NCI-H2227 treated with DMSO at 0.1 percent for 48 hours (cell line): ENCODE measurements at places on chromosomes 4 and X.

DNA sequence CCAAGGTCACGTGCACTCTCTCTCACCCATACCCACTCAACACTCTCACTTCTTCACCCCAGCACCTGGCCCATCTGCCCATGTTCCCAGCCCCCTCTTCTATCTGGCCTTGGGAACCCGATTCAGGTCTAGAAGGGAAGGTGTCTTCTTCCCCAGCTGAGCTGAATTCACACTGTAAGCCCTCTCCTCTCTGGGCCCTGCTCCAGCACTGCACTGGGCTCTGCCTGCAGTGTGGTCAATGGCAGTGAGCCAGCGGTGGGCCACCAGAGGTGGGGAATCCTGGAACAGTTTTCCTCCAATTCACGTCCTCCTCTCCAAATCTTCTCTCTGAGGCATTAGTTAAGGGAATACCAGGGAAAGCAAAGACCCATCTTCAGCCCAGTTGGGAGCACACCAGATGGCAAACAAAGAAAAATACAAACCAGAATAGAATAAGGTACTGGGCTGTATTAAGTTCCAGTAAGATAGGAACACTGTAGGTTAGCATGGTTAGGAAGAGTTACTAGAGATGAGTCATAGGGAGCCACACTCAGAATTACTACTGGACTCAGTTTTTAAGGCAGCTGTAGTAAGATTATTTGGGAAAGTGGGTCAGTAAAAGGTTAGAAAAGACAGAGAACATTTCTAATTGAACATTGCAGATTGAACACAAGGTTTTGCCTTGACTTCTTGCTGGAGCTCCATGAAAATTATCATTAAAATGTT is 5.0 kb downstream of the AWAT2 start:
- DNase-seq, result no peak

DNA sequence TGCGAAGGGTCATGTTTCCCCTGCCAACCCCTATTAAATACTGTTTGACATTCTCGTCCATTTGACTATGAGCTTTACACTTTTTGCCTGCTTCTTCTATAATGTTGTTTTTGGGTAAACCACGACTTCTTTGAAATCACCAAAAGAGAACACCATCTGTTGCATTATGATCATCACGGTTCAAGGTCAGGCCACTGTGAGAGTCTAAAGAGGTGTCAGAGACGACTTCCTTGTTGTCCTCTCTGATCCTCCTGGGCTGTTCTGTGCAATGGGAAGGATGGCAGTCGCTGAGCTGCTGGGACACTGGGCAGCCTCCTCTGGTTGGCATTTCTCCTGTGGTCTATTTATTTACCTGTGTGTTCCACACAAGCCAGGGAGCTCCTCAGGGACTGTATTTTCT is 137.5 kb downstream of the RASL11B start:
- DNase-seq, result no peak

GRCh38 chr4:172232966-172233365 is 419.8 kb downstream of the GALNTL6 start:
- no peak for DNase-seq

- DNase-seq, result no peak
Measured at GRCh38 chrX:48569958-48570357, 4.3 kb upstream of the RBM3 start.

DNA sequence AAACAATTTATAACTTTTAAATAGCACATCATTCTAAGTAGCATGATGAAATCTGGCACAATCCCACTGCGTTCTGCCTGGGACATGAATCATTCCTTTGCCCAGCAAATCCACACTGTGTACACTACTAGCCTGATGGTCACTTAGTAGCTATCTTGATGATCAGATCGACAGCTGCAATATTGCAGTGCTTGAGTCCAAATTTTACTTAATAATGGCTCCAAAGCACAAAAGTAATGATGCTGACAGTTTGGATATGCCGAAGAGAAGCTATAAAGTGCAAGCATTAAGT is 86.6 kb upstream of the NPNT start:
- no peak for DNase-seq

- DNase-seq, result no peak
Measured at GRCh38 chrX:136541294-136541693, 9.3 kb downstream of the VGLL1 start.

DNA sequence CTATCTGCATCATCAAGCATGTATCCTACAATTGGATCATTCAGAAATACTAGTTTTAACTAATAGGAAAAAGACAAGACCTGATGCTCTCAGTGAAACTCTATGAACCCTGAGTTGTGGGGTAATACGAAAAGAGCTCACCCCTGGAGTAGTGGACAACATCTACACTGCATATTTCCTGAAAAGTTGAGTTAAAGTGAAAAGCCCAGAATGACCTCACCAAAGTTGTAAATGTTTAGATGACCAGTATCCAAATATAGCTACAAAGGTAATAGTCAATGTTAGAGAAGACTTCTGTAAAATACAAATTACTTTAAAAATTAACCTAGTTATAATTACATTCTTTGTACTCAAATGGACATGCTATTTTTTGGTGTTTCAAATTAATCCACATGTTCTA is 52.8 kb upstream of the SRPX start:
- no peak for DNase-seq

- no peak for DNase-seq
Measured at GRCh38 chr4:107248571-107248970, 212.5 kb upstream of the DKK2 start.

GRCh38 chrX:44544036-44544435 is 1.4 kb upstream of the FUNDC1 start:
- DNase-seq, result no peak

- no peak for DNase-seq
Measured at GRCh38 chr4:110119337-110119736, 79.1 kb downstream of the ELOVL6 start.

DNA sequence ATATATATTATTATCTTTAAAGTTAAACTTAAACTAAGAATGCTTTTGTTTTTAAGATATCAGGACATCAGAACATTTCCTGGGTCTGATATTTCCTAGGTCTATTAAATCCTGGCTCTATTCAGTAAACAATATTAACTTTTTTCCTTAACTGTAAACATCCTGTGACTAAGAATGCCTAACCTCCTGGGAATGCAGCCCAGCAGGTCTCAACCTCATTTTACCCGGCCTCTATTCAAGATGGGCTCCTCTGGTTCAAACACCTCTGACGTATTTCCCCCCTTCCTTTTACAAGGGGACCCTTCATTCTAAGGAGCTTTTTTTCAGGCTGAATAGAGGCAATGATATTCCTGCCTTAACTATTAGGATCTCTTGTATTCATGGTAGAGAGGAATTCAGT is 35.8 kb upstream of the DYNLT3 start:
- no peak for DNase-seq

GRCh38 chr4:7332216-7333023 is 102.3 kb downstream of the PSAPL1 start:
- no peak for DNase-seq

DNA sequence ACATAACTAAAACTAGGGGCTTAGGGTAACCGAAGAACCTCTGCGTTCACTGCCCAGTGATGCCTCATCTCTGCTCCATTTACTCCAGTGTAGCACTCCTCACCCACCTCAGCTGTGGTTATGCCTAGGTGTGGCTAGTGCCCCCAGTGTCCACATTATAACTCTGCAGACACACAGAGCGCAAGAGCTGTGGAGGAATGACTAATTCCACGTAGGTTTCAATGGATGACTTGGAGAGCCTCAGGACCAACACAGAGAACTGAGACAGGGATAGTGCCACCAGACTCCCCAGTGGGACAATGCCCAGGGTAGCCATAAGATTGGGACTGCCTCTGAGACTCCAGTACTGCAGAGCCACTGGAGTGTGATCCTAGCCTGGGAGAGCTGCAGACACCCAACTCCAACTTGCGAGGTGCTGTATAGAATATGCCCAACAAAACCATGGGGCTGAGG is 542.4 kb upstream of the DIPK2B start:
- no peak for DNase-seq

- no peak for DNase-seq
Measured at GRCh38 chr4:7411896-7412553, 22.7 kb downstream of the PSAPL1 start.

GRCh38 chr4:32000846-32001488 is 1280.8 kb downstream of the PCDH7 start:
- no peak for DNase-seq

- no peak for DNase-seq
Measured at GRCh38 chr4:8128100-8128856, 30.3 kb downstream of the ABLIM2 start.

DNA sequence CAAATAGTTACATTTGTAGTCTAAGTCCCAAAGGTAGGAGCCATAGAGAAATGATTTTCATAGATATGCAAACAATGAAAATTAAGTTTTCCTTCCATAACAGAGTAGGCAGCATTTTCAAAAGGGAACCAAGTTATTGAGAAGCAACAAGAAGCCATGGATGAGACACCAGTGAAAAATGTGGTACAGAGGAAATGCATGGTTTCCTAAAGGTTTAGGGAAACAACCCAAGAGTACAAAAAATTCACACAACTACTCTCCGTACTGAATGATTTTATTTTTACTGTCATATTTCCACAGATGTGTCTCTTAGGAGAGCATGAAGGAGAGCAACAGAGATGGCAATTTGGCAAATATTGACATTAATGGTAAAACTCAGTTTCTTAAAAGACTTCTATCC is 1408.9 kb upstream of the PCDH7 start:
- no peak for DNase-seq

- no peak for DNase-seq
Measured at GRCh38 chr4:77893451-77893850, 30.8 kb downstream of the MRPL1 start.

GRCh38 chrX:151774421-151774820 is 39.9 kb downstream of the CNGA2 start:
- no peak for DNase-seq

- no peak for DNase-seq
Measured at GRCh38 chr4:64893205-64893604, 484.0 kb upstream of the TECRL start.

DNA sequence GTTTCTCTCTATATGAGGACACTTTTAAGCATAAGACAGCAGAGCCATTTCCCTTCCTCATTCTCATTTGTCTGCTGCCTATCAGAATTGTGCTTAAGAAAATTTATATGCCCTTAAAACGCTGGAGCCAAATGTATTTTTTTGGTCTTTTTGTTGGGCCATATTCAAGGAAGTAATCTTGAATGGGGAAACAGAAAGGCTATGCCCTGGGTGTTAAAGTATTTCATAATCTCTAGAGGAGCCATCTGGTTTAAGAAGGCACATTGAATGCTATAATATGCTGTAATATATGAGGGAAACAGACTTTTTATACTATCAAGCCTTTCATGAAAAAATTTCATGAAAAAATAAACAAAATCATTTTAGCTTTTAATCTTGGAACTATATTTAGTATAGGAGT is 4.3 kb downstream of the DMD start:
- no peak for DNase-seq

GRCh38 chr4:159925770-159926169 is 822.9 kb downstream of the RAPGEF2 start:
- DNase-seq, result no peak

- DNase-seq, result no peak
Measured at GRCh38 chrX:17767734-17768133, 30.4 kb downstream of the SCML1 start.

DNA sequence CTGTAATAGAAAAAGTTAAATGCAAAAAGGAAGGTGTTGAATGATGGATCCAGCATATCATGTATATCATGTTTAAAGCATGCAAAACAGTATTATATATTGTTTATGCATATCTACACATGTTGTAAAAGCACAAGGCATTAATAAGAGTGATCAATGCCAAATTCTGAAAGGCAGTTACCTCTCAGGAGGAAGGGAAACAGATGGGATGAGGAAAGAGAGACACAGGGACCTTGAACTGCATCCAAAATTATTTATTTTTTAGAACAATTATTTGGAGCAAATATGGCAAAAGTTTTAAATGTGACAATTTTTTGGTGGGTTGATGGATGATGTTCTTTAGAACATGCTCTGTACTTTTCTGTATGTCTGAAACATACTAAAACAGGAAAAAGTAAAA is 193.4 kb downstream of the CLCN4 start:
- DNase-seq, result no peak

- DNase-seq, result no peak
Measured at GRCh38 chr4:16122784-16123183, 39.0 kb upstream of the PROM1 start.

GRCh38 chrX:38654302-38654701 is 93.0 kb downstream of the TSPAN7 start:
- DNase-seq, result peak; percentile 28

- no peak for DNase-seq
Measured at GRCh38 chr4:95085124-95085833, 327.5 kb downstream of the BMPR1B start.

GRCh38 chr4:183507925-183508696 is 3.3 kb downstream of the ING2 start:
- DNase-seq, result no peak

- DNase-seq, result no peak
Measured at GRCh38 chr4:108543359-108543968, 76.9 kb upstream of the RPL34 start.

GRCh38 chr4:16110661-16111290 is 27.0 kb upstream of the PROM1 start:
- no peak for DNase-seq

GRCh38 chrX:84441143-84441542 is 61.1 kb downstream of the HDX start:
- no peak for DNase-seq

DNA sequence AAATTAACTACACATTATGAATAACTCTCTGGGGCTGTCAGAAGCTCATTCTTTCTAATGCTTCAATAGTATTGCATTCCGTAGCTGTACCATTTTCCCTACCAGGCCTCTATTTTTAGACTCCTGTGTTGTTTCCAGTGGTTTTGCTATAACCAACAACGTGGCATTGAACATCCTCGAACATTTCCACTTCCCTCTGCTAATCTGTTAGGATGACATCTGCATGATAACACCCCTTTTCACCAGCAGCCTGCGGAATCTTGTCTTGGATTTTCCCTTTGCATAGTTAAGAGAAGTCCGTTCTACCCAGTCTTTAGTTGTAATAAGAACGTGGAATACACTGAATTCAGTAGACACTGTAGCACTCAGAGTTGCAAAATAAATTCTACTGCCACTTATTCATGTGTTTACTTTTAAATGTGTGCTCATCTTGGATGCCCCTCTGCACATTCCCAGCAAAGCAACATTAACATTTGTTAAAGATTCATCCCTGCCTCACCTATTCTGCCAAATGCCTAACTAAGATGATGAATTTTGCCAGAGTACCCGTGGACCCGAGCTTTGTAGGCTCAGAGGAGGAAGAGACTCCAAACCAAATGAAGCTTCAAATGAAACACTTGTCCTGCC is 55.6 kb downstream of the SEL1L3 start:
- no peak for DNase-seq

DNA sequence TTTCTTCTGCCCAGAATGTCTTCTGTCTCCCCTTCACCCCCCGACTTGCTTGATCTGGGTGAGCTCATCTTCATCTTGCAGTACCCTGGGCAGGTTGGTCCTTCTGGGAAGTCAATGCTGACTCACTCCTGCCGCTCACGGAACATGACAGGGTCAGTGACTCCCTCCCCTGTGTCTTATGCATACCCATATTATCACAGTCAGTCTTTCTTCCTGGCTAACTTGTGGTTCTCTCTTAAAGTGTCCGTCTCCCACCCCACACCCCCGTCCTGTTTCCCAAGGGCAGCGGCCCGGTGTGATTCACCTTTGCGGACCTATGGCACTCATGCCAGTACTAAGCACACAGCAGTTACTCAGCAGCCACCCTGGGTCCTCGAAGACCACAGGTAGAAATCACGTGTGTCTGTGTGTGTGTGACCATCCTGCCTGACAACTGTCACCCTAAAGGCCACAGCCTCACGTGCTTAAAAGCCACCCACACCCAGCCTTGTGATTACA is 17.7 kb downstream of the IQSEC2 start:
- DNase-seq, result no peak

- DNase-seq, result no peak
Measured at GRCh38 chrX:17292111-17292527, 82.9 kb upstream of the NHS start.

GRCh38 chr4:130125467-130125866 is 1029.5 kb downstream of the C4orf33 start:
- no peak for DNase-seq
